ENCODE measurements at places on chromosomes 7 and 10.

- DNase-seq = no peak
Measured at GRCh38 chr10:74071157-74071556, 73.2 kb downstream of the VCL start.

DNA sequence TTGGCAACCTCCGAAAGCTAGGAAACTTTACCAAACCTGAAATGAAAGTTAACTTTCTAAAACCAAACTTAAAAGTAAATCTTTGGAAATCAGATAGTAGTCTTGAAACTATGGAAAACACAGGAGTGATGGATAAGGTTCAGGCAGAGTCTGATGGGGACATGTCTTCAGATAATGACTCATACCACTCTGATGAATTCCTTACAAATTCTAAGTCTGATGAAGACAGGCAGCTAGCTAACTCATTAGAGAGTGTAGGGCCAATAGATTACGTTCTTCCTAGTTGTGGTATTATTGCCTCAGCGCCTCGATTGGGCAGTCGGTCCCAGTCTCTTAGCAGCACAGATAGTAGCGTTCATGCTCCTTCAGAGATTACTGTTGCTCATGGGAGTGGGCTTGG lies 45.9 kb downstream of the MCMBP start:
- DNase-seq = no peak

- no peak for DNase-seq
Measured at GRCh38 chr7:92854501-92855238, 18.3 kb upstream of the CDK6 start.

GRCh38 chr10:3785851-3786271 lies 852 bp upstream of the KLF6 start:
- peak; percentile 63 for DNase-seq

- no peak for DNase-seq
Measured at GRCh38 chr7:155698633-155699032, 54.2 kb downstream of the RBM33 start.

DNA sequence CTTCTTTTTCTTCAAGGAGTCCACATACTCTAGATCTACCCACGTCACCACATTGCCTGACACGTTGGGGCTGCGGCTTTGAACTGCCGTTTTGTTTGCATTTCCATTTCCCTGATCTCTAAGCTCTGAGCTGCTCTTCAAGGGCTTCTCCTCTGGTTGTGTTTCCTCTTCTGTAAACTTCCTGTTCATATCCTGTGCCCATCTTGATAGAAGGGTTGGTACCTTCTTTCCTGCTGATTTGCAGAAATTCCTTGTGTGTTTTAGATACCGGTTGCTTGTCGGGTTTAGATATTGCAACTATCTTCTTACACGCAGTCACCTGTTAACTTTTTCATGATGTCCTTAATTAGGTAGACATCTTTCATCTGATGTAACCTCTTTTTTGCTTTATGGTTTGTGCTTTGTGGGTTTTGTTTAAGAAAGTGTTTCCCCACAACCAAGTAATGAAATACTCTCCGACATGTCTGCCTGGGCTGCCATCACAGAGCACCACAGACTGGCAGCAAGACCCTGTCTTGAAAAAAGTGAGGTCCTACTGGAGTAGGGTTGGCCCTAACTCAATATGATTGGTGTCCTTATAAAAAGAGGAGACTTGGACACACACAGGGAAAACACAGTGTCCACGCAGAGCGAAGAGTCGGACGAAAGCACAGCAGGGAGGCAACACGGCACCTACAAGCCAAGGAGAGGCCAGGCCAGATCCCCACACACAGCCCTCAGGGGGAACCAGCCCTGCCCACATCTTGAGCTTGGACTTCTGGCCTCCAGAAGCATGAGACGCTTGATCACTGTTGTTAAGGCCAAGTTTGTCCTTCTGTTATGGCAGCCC lies 99.1 kb upstream of the PDGFA start:
- peak; percentile 92 for DNase-seq

- peak; percentile 47 for DNase-seq
Measured at GRCh38 chr10:3961082-3961481, 176.1 kb upstream of the KLF6 start.

DNA sequence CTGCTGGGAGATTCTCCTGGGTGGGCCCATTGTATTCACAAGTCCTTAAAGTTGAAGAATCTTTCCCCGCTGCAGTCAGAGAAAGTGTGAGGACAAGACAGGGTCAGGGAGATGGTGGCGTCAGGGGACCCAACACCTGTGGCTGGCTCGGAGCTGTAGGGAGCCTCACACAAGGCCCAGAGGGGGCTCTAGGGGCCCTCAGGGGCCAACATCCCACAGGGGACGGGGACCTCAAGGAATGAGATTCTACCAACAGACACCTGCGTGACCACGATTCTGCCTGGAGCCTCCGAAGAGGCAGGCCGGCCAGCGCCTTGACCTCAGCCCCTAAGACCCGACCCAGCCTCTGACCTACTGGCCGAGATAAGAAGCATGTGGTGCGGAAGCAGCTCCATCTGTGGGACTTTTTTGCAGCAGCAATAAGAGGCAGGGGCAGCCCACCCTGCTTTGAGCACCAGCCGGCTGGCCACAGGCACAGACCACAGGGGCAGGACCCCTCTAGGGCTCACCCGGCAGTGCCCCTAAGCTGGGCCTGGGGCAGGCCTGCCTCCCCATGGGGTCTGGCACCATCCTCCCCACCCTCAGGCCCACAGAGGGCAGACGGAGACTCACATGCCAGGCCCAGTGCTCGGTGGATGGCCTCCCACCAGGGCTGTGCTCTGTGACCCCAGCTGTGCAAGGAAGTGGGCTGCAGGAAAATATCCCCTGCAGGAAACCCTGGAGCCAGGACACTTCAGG lies 13.2 kb downstream of the RASGEF1A start:
- DNase-seq = no peak

DNA sequence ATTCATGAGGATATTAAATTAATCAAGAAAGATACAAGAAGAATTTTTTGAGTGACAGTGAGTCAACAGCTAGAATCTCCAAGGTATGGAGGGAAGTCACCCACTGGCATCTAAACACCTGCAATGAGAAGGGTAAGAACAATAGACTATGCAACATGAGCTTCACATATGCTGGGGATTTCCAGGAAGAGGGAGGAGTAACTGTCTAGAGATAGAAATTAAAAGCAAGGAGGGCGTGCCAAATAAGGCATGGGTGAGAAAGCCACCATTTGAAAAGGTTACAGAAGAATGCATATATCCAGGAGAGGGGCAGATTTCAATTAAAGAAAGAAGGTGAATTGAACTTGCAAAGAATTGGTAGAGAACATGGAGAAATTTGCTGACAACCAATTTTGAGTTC lies 365.7 kb downstream of the GPR37 start:
- DNase-seq = no peak

- no peak for DNase-seq
Measured at GRCh38 chr7:91710881-91711280, 169.6 kb downstream of the MTERF1 start.

DNA sequence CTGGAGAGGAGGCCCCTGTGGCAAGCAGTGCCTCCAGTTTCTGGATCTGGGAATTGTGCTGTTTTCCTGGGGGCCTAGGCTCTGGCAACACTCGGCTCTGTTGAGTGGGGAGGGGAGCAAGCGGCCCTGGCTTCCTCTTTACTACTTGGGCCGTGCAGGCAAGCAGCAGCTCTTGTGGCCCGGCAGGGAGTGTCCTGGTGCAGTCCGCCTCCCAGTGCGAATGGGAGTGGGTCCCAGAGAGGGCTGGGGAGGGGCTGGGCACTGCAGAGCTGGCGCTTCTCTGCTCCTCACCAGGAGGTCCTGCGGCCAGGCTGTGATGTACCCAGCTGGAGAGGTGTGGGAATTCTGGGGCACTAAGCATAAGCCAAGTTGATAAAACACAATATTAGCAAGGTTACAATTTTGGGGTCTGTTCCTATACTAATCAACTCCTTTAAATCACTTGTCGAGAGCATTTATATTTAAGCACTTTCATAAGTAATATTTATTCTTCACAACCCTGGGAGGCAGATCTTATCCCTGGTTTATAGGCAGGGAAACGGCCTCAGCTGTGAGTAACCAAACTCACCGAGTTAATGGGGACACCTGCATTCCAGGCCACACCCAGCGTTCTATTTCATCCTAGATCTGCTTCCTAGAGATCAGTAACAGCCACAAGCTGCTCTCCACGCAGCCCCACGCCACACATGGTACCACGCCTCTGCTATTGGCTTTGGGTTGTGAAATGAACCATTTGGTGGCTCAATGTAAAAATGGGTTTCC lies 183.4 kb upstream of the PLXNA4 start:
- no peak for DNase-seq

DNA sequence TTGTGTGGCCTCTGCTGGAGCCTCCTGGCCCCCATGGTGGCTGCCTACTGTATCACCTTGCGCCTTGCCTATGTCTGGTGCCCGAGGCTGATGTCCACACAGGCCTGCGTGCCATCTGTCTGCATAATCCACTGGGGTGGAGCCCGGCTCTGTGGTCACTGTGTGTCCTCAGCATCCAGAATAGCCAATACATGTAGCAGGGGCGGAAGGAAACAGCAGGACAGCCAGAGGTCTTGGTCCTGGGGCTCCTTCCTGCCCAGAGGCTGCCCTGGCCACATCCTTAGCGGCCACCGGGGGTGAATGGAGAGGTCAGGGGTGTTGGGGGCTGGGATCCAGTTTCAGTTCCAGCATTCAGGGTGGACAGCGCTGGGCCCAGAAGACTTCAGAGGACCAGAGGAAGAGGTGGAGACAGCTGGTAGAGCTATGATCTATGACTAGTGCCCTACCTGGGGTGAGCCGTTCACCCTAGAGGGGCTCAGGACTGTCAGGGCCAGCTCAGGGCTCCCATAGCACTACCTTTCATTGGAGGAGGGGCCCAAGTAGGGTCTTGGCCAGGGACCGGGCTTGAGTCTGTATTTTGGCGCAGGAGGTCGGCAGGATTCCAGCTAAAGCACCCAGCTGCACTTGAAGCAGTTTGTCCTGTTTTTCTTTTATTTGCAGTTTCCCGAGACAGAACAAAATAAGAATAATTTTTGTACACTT lies 15.9 kb downstream of the YKT6 start:
- DNase-seq = no peak

DNA sequence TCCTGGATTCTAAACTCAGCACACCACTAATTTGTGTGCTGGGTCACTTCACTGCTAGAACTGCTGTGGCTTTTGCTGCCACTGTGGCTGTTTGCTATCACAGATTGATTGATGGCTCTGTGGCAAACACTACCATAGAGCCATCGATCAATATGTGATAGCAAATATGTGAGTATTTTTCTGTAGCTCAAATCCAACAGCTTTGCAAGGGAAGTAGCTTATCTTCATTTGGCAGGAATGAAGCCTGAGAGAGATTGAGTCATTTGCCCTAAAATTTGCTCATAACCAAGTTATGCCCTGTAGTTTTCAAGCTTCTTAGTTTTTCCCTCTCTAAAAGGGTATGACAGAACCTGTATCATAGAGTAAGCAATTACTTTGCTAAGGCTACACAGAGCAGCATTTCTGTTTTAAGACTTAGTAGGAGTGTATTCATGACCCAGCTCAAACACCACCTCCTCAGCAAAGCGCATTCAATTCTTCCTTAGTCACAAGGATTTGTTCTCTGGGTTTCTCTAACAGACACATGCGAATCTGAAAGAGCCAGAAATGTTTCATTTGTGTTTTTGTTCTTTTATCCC lies 43.1 kb downstream of the MINPP1 start:
- no peak for DNase-seq

- DNase-seq = no peak
Measured at GRCh38 chr7:38824948-38825347, 84.0 kb downstream of the VPS41 start.

DNA sequence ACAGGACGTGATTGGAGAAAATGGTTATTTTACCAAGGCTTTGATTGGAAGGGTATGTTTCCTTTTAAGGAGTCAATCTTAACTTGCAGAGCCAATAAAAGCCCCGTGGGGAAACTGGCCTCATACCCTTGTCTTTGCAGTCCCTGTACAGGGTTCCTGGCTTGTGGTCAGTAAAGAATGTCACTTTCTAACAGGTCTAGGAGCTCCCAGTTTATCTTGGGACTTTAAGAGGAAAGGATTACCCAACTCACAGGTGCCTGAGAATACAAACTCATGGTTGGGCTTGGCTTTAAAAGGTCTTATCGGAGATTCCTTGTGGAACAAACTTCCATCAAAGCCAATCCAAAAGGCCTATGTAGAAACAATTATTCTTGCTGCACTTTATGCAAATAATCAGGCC lies 221.8 kb downstream of the PHF14 start:
- DNase-seq = no peak

DNA sequence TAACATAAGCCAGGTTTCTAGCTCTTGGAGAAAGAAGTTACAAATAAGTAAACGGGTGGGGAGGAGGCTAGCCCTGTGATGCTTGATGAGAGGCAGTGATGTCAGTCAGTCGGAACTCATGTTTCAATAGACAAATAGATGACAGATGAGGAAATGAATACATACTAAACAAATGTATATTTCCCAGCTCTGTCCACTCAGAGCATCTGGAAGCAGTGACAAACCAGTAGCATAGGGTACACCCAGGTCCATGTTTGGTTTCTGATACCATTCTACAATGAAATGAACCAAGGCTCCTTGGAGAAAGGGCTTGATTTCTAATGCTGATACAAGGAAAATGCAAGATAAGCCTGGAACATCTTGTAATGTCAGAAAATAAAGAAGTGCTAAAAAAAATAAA lies 30.6 kb downstream of the PODXL start:
- DNase-seq = no peak

DNA sequence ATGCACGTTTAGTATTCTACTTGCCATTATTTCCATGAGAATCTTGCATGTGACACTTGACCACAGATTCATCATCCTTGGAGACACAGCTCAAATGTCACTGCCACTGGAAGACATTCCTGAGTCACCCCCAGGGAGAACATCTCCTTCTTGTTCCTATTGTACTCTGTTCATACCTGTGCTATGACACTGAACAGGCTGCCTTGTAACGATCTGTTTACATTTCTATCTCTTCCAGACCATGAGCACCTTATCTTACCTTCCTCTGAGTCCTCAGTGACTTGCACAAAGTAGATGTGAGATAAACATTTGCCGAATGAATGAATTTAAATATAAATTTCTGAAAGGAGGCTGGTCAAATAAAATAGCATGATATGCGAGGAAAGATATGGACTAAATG lies 331.9 kb upstream of the LRRN3 start:
- no peak for DNase-seq

DNA sequence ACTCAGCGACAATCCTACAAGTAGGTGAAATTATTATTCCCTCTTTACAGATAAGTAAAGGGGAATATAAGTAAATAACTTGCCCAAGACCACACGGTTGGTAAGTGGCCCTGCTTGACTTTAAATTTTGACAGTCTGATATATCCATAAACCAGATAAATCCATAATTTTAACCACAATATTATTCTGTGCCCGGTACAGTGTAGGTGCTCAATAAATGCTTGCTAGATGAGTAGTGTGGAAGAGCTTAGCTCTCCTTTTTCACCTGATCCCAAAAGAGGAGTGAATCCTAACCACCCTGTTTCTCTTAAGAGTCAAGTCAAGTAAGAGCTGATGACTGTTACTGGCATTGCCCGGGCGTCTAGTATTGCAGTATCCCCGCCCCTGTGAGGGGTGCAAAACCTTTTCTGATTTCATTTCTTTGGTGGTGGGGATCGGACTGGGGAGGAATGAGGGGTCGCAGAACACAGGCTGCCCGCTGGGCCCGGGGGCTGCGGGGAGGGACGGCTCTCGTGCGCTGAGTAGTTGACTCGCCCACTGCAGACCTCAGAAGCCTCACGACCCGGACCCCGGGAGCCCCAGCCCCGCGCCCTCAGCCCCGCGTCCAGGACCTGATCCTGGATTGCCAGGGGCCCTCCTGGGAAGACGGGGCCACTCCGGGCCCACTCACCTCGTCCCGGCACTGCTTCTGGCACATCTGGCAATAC lies 490 bp downstream of the KIN start:
- DNase-seq = no peak

- DNase-seq = no peak
Measured at GRCh38 chr10:78931321-78932053, 137.3 kb upstream of the ZMIZ1 start.
